Epithelial cell of alveolus of lung (primary cell): ENCODE measurements at places on chromosomes 2 and 18. TPM values are rescaled to one million over a fixed set of nuclear protein-coding genes. Genes with fewer than 3 reads are reported as not detected.

Gene THSD7B
- total RNA-seq, result 0.13 TPM in 1 of 2 replicates, not detected in the other

Gene FSIP2
- total RNA-seq, result 0.13 and 0.24 TPM in 2 replicates

Gene LCT
- total RNA-seq, result under 0.01 and 0.08 TPM in 2 replicates

Gene SGO2
- total RNA-seq, result 9.1 and 10.5 TPM in 2 replicates

Gene DARS1
- total RNA-seq, result 83.9 and 85.4 TPM in 2 replicates

Gene C2orf72
- total RNA-seq, result 0.08 and 0.26 TPM in 2 replicates

Gene CCDC178
- 0.26 and 1.7 TPM in 2 replicates for total RNA-seq

Gene CLEC4F
- total RNA-seq, result not detected in 2 replicates

Gene NAT8
- not detected in 2 replicates for total RNA-seq

Gene ST8SIA5
- total RNA-seq, result 0.24 TPM in 1 of 2 replicates, not detected in the other

Gene PCARE
- total RNA-seq, result not detected in 2 replicates

Gene FHOD3
- 3.0 and 4.9 TPM in 2 replicates for total RNA-seq

Gene TFCP2L1
- total RNA-seq, result 0.13 and 0.16 TPM in 2 replicates

Gene SIX3
- total RNA-seq, result not detected in 2 replicates

Gene RESP18
- not detected in 2 replicates for total RNA-seq

Gene SCG2
- 4.4 and 11.7 TPM in 2 replicates for total RNA-seq

Gene ZEB2
- total RNA-seq, result 29.0 and 112 TPM in 2 replicates

Gene SP100
- total RNA-seq, result 48.7 and 70.9 TPM in 2 replicates

Gene NTSR2
- total RNA-seq, result not detected in 2 replicates

Gene HRH4
- total RNA-seq, result not detected in 2 replicates
